Chondrocyte (in vitro differentiated cells): ENCODE measurements at places on chromosomes 3 and 15. TPM values are rescaled to one million over a fixed set of nuclear protein-coding genes. Genes with fewer than 3 reads are reported as not detected.
A peak's percentile ranks its signal among the peaks of the same experiment; 100 is the strongest.

Gene SLC22A14
- 0.62 to 1.2 TPM (median 0.75 TPM) in 3 replicates for total RNA-seq

Gene KCNMB3
- 2.0 to 3.6 TPM (median 2.4 TPM) in 3 replicates for total RNA-seq

DNA sequence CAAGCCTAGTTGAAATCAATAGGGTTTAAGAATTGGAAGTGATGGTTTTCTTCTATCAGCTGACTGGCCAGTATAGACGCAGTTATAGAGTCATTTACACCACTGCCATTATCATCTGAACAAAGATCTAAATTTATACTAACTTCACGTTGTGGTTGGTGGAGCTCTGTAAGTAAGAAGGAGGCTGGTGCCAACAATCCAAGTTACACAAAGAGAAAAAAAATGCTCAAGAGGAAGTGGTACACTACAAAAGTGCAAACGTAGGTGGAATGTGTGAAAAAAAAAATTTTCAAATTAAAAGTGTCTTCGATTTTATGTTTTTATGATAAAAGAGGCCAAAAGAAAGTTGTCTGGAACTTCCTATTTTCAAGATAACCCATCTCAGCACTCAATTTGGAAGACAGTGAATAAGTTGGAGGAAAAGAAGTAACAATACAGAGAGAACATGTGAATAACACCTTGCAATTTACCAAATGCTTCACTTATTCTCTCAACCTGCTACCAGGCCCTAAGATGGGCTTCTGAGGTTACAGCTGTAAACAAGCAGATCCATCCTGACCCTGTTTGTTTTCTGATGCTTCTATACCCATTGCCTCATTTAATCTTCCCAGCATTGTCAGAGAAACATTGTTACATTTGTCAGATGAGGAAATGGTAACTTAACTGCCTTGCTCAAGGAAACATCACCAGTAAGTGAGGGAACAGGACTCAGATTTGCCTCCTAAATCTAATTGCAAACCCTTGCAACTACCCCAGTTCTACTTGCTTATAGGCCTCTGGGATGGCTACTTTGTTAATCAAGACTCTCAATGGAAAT is 12.0 kb upstream of the TASOR start:
- H3K4me1 ChIP-seq: no peaks in the 10 kb centered on the region
- H3K27ac ChIP-seq: no peak overlapping the region
- H3K27me3 ChIP-seq: peaks cover 2% of the 10 kb centered on the region
- H3K36me3 ChIP-seq: no peaks in the 10 kb centered on the region
- H3K4me3 ChIP-seq: no peak overlapping the region

Gene KATNBL1
- 35.8 to 47.4 TPM (median 42.0 TPM) in 3 replicates for total RNA-seq

GRCh38 chr15:77335298-77335697 is 84.6 kb downstream of the PEAK1 start:
- no peak overlapping the region for H3K27ac ChIP-seq
- no peaks in the 10 kb centered on the region for H3K36me3 ChIP-seq
- H3K4me1 ChIP-seq: peaks cover 46% of the 10 kb centered on the region
- no peaks in the 10 kb centered on the region for H3K27me3 ChIP-seq
- no peak for DNase-seq
- no peak overlapping the region for H3K4me3 ChIP-seq

Gene ST3GAL6
- 0.32 TPM in 1 of 3 replicates, not detected in the others for total RNA-seq

DNA sequence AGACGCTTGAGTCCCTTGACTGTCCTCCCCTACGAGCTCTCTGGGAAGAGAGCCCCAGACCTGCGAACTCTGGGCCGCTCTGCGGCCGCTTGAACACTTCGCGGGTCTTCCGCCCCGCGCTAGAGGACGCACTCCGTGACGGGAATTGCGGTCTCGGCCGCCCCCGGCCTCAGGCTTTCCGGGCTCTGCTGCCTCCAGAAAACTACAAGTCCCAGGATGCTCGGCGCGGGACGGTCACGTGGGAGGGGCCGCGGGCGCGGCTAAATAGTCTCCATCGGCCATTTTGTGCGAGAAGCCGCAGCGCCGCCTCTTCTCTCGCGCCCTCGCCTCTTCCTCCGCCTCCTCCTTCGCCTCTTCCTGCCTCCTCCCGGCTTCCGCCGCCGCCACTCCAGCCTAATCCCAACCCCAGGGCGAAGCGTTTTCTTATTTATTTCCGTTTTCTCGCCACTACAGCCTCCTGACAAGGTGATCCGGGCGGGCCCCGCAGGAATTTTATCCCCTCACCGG is at the start of gene EIF1B:
EIF1B (plus strand) TSS at position 290 of the 507 bp plus-strand sequence. CDS start 235 bp downstream, outside the sequence.
- H3K27ac ChIP-seq: peak within 1 kb of the TSS; percentile 100
- peak within 1 kb of the TSS; percentile 100 for H3K4me3 ChIP-seq
- peak; percentile 97 for DNase-seq
- H3K36me3 ChIP-seq: peaks cover 18% of the 10 kb centered on the region
- peaks cover 28% of the 10 kb centered on the region for H3K4me1 ChIP-seq

- H3K27me3 ChIP-seq: peaks cover 3% of the 10 kb centered on the region
- H3K4me1 ChIP-seq: no peaks in the 10 kb centered on the region
- H3K36me3 ChIP-seq: no peaks in the 10 kb centered on the region
- DNase-seq: no peak
- H3K4me3 ChIP-seq: no peak overlapping the region
Observed at GRCh38 chr3:133137042-133137996, 99.1 kb downstream of the TMEM108 start.

GRCh38 chr3:105869861-105870755 is 1.3 kb upstream of the CBLB start:
- peak overlapping the region; percentile 100 for H3K4me3 ChIP-seq
- H3K27ac ChIP-seq: peak overlapping the region; percentile 100
- H3K4me1 ChIP-seq: peaks cover 40% of the 10 kb centered on the region
- no peaks in the 10 kb centered on the region for H3K36me3 ChIP-seq
- H3K27me3 ChIP-seq: no peaks in the 10 kb centered on the region

DNA sequence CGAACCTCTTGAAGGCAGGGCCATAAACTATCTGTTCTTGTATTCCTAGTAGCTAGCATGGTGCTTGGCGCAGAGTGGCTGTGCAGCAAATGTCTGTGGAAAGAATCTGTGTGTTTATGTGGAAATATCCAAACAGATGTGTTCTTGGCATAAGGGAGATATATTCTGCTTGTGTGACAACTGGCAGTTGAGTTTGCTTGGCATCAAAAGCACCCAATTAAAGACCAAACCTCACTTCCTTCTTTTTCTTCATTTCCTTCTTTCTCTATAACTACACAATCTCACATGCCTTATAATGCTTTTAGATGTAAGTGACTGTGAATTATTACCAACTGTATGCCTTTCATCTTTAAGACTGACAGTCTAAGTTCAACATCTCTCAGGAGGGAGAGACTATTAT is 296.5 kb downstream of the SLC9A9 start:
- DNase-seq: no peak
- H3K4me3 ChIP-seq: no peak overlapping the region
- no peaks in the 10 kb centered on the region for H3K27me3 ChIP-seq
- H3K36me3 ChIP-seq: no peaks in the 10 kb centered on the region

Gene LOXL1
- 428 to 446 TPM (median 444 TPM) in 3 replicates for total RNA-seq

- no peaks in the 10 kb centered on the region for H3K27me3 ChIP-seq
- no peaks in the 10 kb centered on the region for H3K36me3 ChIP-seq
- DNase-seq: no peak
- peaks cover 47% of the 10 kb centered on the region for H3K4me1 ChIP-seq
- no peak overlapping the region for H3K4me3 ChIP-seq
Observed at GRCh38 chr3:11499144-11499543, 144.6 kb downstream of the VGLL4 start.

Gene CYP1A1
- 0.22 to 0.67 TPM (median 0.27 TPM) in 3 replicates for total RNA-seq

Gene GOLGA6L4
- total RNA-seq: 3.4 to 6.8 TPM (median 6.2 TPM) in 3 replicates

DNA sequence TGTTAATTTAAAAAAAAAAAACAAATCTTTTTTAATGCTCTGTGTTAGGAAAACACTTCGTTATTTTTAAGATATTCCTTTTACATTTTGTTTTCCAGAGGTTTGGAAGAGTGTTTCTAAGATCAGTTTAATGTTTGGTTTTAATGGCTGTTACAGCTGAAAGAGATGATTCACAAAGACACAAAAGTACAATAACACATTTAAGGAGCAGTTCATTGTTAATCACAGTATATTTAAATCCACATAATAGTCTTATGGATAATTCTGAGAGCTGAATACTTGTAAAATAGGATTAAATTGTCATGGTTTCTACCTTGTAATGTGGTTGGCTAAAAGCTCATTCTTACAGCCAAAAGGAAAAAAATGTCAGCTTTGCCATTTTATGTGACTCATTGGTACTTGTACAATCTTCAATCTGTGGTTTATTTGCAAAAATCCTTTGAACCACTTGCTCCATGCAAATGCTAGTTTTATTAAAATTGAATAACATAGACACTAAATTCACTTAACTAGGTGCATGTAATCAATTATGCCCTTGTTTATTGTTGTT is 426.4 kb downstream of the NLGN1 start:
- H3K27me3 ChIP-seq: no peaks in the 10 kb centered on the region
- H3K4me1 ChIP-seq: peaks cover 7% of the 10 kb centered on the region
- no peaks in the 10 kb centered on the region for H3K36me3 ChIP-seq
- DNase-seq: no peak
- no peak overlapping the region for H3K4me3 ChIP-seq

DNA sequence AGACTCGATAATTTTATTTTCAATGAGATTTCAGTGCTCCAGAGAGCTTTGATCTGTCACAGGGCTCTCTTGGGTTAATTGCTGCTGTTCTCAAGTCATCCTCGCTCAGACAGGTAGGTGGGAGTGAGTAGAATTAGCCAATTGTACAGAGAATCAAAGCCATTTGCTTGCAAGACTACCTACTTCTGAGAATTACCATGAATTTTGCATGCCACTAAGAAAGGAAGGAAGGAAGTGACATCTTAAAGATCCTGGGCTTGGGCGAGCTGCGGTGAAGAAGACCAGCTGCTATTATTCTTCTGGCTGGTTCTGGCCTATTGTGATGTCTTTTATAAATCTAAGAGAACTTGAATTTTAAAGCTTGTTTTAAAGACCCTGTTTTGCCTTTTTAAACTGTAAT is 154.1 kb upstream of the LPP start:
- H3K4me1 ChIP-seq: peaks cover 3% of the 10 kb centered on the region
- H3K27me3 ChIP-seq: no peaks in the 10 kb centered on the region
- no peak overlapping the region for H3K27ac ChIP-seq

GRCh38 chr3:21562243-21562642 is 188.8 kb downstream of the ZNF385D start:
- H3K27me3 ChIP-seq: no peaks in the 10 kb centered on the region
- DNase-seq: no peak
- no peak overlapping the region for H3K4me3 ChIP-seq
- H3K27ac ChIP-seq: no peak overlapping the region
- H3K4me1 ChIP-seq: no peaks in the 10 kb centered on the region

Gene DUOX2
- total RNA-seq: 0.05 TPM in 1 of 3 replicates, not detected in the others

DNA sequence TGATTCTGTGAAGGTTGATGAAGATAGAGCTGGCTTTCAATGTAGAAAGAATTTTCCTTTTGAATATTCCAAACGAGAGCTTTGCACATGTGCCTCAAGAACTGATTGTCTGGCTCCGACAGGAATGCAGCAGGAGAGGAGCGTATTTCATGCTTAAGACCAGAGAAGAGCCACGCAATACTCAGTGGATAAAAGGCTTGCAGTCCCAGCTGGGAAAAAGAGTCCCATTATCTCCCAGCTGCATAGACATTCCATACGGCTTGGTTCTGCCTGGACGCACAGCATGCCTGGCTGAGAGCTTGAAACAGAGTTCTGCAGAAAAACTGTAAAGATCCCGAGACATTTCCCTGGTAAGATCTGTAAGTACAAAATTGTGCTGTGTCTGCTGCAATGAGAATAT is at the start of gene CNTN6:
CNTN6 (plus strand) TSS at position 254 of the 400 bp plus-strand sequence. CDS start 54,985 bp downstream, outside the sequence.
- DNase-seq: no peak
- peaks cover 41% of the 10 kb centered on the region for H3K4me1 ChIP-seq
- H3K27me3 ChIP-seq: no peaks in the 10 kb centered on the region
- H3K4me3 ChIP-seq: peak within 1 kb of the TSS; percentile 63
- H3K36me3 ChIP-seq: peaks cover 6% of the 10 kb centered on the region

GRCh38 chr15:27081676-27082418 is 110.9 kb downstream of the GABRG3 start:
- no peaks in the 10 kb centered on the region for H3K36me3 ChIP-seq
- H3K27ac ChIP-seq: no peak overlapping the region
- no peaks in the 10 kb centered on the region for H3K27me3 ChIP-seq
- peaks cover 11% of the 10 kb centered on the region for H3K4me1 ChIP-seq
- H3K4me3 ChIP-seq: no peak overlapping the region

GRCh38 chr15:33314069-33314468 is 3.3 kb downstream of the RYR3 start:
- H3K4me3 ChIP-seq: no peak overlapping the region
- H3K27ac ChIP-seq: no peak overlapping the region
- DNase-seq: no peak
- peaks cover 8% of the 10 kb centered on the region for H3K4me1 ChIP-seq

GRCh38 chr3:153469162-153469561 is 307.1 kb downstream of the RAP2B start:
- no peak overlapping the region for H3K27ac ChIP-seq
- H3K4me3 ChIP-seq: no peak overlapping the region
- DNase-seq: no peak
- no peaks in the 10 kb centered on the region for H3K4me1 ChIP-seq
- peaks cover 14% of the 10 kb centered on the region for H3K27me3 ChIP-seq
- no peaks in the 10 kb centered on the region for H3K36me3 ChIP-seq

- no peaks in the 10 kb centered on the region for H3K36me3 ChIP-seq
- no peaks in the 10 kb centered on the region for H3K27me3 ChIP-seq
Observed at GRCh38 chr3:24686808-24687207, 192.2 kb upstream of the THRB start.

Gene PDIA3
- 532 to 1,033 TPM (median 544 TPM) in 3 replicates for total RNA-seq

DNA sequence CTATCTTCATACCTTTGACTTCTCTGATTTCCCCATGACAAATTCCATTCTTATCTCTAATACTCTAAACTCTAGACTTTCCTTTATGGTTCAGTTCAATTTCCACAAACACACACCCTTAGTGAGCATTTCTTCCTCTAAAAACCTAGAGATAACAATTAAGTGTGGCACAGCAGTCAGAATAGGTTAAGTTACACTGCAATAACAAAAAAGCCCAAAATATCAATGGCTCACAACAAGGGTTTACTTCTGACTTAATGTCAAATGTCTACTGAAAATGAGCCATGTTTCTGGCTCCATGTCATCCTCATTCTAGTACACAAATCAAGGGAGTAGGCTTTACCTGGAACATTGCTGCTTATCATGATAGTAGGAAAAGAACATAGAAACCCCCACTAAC is 123.8 kb downstream of the TAFA4 start:
- no peaks in the 10 kb centered on the region for H3K36me3 ChIP-seq
- DNase-seq: no peak
- H3K27me3 ChIP-seq: no peaks in the 10 kb centered on the region
- no peak overlapping the region for H3K4me3 ChIP-seq
- H3K27ac ChIP-seq: no peak overlapping the region
- H3K4me1 ChIP-seq: no peaks in the 10 kb centered on the region

Gene TMEM212
- not detected in 3 replicates for total RNA-seq

Gene PLCL2
- total RNA-seq: 0.85 to 1.3 TPM (median 1.2 TPM) in 3 replicates

- no peak overlapping the region for H3K27ac ChIP-seq
- no peaks in the 10 kb centered on the region for H3K27me3 ChIP-seq
- no peak overlapping the region for H3K4me3 ChIP-seq
- DNase-seq: no peak
- peaks cover 13% of the 10 kb centered on the region for H3K4me1 ChIP-seq
Observed at GRCh38 chr15:100928632-100929280, 9.6 kb downstream of the LRRK1 start.

- no peaks in the 10 kb centered on the region for H3K36me3 ChIP-seq
- no peaks in the 10 kb centered on the region for H3K4me1 ChIP-seq
- peaks cover 6% of the 10 kb centered on the region for H3K27me3 ChIP-seq
- H3K4me3 ChIP-seq: no peak overlapping the region
Observed at GRCh38 chr3:72549761-72550581, 298.3 kb downstream of the SHQ1 start.
